ENCODE measurements at places on chromosomes 1 and 21.
A peak's percentile ranks its signal among the peaks of the same experiment; 100 is the strongest.

- DNase-seq = no peak
These were observed 19.3 kb upstream of the HEATR1 start for GRCh38 chr1:236623371-236624166.

DNA sequence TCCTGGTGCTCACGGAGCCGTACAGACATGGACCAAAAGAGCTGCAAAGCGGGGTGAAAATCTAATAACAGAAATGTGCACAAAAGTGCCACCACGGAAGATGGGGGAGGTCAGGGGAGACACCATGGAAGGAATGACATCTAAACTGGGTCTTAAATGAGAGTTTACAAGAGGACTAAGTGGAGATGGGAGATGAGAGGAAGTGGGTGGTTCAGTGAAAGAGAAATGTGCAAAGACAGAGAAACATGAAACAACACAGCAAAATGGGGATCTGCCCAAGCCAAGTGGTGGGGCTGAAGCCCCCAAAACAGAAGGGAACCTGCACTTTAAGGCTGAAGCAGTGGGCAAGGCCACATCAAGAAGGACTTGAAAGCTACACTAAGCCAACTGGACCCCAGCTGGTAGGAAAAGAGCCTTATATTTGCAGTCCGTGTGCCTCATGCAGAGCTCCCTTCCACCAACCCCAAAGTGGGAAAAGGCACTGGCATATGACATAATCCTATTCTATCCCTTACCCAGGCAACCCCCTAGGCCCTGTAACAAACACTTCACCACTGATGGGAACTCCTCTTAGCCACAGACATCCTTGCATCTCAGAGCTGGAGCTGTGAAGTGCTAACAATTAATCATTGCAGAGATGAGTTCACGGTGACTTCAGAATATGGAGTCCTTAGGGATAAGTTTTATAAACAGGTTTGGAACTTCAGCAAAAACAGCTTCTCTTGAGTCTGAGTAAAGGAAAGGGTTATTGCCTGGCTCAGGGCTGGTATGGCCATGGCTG lies 198.6 kb upstream of the EDN2 start:
- DNase-seq = no peak

- no peak for DNase-seq
These were observed 38.4 kb downstream of the PEX14 start for GRCh38 chr1:10513199-10513598.

- DNase-seq = peak; percentile 96
These were observed at the start of gene NCDN for GRCh38 chr1:35557611-35558373. NCDN (plus strand) TSS chr1:35557799; CDS start chr1:35558191, 392 bp downstream.

GRCh38 chr21:33948096-33948950 lies 32.7 kb upstream of the ATP5PO start:
- peak; percentile 67 for DNase-seq
